ENCODE measurements at places on chromosomes 1 and 21.

DNA sequence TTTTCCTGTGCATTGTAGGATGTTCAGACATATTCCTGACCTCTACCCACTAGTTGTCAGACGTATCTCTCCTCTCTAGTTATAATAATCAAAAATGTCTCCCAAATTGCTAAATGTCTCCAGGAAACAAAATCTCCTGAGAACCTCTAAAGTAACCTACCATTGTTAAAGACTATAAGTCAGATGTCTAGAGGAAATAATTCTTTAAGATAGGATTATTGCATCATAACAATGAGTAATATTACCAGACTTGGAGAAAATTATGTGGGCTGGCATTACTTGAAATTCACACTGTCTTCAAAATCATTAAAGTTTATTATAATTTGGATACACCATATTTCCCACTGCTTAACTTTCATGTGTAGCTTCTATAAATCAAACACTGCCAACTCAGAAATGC, 643.0 kb upstream of the ADGRL2 start:
- DNase-seq, result no peak

DNA sequence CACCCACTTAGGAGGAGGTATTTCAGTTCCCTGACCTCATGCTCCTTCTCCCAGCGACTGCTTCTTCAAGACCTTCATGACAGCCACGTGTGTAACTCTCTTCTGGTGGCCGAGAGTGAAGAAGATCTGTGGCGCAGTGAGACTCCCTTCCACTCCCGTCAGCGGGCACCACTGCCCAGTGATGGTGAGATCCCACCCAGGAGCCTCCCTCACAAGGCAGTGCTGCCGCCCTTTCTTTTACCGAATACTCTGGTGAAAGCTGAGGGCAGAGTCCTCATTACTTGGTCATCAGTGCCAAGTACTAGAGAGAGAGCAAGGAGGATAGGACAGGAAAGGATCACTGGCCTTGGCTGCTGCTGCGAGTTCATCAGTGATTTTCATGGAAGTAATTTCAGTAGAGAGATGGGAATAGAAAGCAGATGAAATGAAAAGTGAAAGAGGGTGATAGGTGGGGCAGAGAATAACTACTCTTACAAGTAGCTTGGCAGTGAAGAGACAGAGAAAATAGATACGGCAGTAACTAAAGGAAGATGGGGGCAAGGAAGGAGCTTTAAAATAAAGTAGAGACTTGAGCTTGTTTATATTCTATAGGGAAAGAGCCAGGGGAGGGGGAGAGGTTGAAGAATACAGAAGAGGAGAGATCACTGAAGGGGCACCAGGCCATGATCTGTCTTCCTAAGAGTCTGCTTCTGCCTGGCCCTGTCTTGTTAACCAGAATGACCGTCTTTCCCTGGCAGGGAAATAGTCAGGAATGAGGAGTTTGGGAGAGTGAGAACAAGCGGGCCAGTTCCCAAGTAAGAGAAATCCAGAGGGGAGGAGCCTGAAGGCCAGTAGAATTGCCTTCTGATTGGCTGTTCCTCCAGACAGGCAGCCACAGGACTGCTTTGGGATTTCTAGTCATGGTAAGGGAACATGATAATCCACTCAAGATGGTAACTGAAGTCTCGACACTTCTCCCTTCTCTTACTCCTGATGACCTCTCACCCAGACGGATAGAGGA, 18.3 kb downstream of the HYI start:
- DNase-seq, result no peak

GRCh38 chr1:24413350-24414163, at the start of gene STPG1:
TSS of gene STPG1 (minus strand) at chr1:24413782. CDS start at chr1:24401388, 12,394 bp downstream.
- DNase-seq, result peak; percentile 86

- no peak for DNase-seq
Measured at GRCh38 chr21:35504277-35504676, 455.2 kb upstream of the RUNX1 start.

DNA sequence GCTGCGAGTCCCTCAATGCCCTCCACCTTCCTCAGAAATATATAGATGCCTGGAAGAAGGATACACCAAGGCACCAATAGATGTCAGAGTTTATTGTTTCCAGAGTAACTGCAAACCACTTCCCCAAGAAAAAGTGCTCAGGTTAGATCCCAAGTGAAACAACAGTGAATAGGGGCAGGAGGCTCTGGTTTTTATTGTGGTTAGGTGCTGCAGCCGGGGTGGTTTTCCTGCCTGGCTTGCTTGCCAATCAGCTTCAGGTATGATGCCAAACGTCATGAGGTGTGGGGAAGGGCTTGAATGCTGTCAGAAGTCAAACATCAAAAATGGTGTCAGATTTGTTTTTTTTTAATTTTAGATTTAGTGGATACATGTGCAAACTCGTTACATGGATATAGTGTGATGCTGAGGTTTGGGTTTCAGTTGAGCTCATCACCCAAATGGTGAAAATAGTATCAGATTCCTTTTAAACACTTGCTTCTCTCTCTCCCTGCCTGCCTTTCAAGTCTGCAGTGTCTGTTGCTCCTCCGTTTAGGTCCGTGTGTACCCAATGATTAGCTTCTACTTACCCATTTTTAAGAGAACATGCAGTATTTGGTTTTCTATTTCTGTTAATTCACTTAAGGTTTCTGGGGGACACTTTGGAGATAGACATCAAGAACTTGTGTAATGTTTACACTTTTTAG, 1317.0 kb downstream of the MRPL39 start:
- DNase-seq, result no peak

- no peak for DNase-seq
Measured at GRCh38 chr1:214124915-214125314, 137.1 kb downstream of the PROX1 start.

DNA sequence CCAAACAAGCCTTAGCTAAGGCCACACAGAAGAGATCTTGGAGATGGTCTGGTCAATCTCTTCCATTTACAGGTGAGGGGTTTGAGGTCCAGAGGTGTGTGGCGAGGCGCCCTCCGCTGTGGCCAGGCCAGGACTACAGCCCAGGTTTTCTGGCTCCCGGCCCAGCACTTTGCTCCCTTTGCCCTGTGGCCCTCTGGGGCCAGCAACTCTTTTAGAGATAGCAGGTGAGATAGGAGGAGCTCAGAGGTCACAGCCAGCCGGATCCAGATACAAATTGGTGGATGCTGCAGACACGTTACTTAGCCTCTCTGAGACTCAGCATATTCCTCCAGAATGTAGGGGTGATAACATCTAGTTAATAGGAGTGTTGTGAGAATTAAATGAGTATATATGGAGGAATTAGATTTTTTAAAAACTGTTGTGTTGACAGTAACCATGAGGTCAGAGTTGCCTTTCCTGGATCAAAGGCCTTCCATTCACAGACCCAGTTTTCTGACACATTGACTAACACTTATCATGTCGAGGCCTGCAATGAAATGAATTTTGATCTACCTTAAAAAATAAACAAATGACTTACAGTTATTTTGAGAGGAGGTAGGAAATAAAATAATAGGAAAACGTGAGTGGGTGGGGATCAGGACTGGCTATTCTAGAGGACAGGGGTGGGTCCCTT, 16.6 kb downstream of the TEX35 start:
- no peak for DNase-seq

DNA sequence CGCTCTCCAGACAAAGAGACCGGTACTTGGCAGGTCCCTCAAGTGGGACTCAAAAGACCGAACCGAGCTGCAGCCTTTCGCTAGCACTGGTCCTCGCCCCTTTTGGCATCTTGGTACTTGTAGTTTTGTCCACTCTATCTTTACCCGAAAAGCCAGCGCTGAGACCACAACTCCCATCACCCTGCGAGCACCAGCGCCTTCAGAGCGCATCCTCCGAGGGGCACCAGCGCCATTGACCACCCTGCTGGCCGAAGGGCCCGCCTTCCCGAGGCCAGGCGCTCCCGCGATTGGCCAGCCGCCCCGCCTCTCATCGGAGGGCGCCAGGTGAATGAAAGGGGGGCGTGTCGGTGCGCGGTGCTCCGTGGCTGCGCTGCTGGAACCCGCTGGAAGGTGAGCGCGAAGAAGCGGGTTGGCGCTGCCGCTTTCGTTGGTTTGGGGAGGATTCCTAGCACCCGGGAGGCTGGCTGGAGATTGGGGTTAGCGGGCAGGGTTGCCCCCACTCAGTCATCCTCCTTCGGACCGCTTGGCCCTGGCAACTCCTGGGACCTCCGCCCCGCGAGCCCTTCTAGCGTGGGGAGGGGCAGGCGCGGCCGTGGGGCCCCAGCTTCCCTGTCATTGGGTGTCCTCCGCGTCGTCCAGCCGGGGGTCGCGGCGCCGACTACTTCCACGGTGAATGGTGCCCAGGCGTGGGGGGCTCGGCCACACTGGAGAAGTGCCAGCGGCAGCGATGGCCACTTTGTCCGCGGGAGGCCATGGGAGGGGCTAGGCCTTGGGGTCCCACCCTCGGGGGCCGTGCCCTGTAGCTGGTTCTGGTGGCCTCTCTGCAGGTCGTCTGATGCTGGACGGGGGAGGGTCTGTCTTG, at the start of gene ZBTB8B:
TSS of gene ZBTB8B (plus strand) at position 357 of the 862 bp plus-strand sequence. CDS start 5,553 bp downstream, outside the sequence.
- DNase-seq, result peak; percentile 63

DNA sequence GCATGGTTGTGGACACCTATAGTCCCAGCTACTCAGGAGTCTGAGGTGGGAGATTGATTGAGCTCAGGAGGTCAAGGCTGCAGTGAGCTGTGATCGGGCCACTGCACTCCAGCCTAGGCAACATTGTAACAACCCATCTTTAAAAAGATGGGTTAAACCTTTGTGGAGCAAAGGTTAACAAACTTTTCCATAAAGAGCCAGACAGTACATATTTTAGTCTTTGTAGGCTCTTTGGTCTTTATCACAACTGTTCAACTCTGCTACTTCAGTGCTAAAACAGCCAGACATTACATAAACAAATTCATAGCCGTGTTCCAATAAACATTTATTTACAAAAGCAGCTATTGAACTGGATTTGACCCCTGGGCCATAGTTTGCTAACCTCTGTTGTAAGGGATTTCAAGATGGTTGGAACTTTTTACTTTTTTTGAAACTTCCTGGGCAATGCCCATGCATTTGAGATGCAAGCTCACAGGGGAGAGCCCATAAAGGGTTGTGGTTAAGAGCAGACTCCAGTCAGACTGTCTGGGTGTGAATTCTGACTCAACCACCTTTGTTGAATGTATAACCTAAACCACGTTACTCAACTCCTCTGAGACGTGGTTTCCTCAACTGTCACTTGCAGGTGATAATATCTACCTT, 10.8 kb downstream of the INAVA start:
- no peak for DNase-seq

GRCh38 chr1:99650030-99650429, 4.1 kb downstream of the PALMD start:
- DNase-seq, result peak; percentile 80

GRCh38 chr1:19258353-19258752, 6.7 kb downstream of the MRTO4 start:
- no peak for DNase-seq

DNA sequence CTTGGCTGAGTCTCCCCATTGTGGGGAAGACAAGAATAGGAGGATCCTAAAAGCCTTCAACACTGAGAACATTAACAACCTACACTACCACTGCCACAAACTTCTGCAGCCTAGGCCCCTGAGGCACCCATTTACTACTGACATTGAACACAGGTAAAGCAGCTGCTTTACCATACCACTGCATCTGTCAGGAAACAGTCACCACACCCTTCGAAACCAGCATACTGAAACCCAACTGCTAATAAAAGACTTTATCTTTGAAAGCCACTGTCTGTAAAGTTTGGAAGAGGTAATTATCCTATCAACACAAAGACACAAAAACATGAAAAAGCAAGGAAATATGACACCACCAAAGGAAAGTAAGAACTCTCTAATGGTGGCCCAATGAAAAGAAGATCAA, 7.4 kb downstream of the IFNAR1 start:
- DNase-seq, result no peak

- no peak for DNase-seq
Measured at GRCh38 chr1:150146849-150147542, 2.7 kb upstream of the PLEKHO1 start.

DNA sequence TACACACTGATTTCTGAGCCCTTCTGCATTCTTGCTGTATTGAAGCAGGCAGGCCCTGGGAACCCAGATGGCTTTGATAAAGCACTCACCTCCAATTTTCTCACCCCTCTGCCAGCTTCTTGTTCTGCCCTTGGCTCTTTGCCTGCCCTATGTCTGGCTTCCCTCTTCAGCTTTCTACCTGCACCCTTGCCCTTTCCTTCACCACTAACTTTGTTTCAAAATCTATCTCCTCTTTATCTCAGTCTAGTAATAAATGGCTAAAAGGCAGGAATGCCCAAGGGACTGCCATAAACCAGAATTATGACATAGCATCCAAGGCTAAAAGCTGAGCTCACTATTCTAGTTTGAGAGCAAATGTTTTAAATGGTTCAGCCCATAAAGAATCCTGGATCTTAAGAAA, 178.7 kb downstream of the TNR start:
- DNase-seq, result no peak

GRCh38 chr1:22077728-22078127, 25.2 kb downstream of the CDC42 start:
- peak; percentile 52 for DNase-seq

- no peak for DNase-seq
Measured at GRCh38 chr1:158185770-158186169, 5.1 kb downstream of the CD1D start.

- DNase-seq, result peak; percentile 41
Measured at GRCh38 chr1:21175670-21176581, 771 bp downstream of the EIF4G3 start.

DNA sequence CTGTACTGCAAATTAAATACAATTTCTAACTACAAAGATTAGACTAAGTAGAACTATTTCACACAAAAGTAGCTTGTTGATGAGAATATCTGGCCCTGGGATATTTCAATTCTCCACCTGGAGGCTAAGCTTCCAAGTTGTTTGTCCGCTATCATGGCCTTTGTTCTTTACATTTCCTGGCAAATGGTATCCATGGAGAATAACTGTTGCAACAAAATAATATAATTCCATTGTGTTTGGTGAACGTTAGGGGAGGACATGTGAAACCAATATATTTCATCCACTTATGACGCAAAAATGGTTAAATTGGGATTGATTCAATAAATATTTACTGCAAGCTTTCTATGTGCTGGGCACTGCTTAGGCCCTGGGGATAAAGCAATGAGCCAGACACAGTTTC, 565.4 kb downstream of the PTPRC start:
- DNase-seq, result peak; percentile 70

GRCh38 chr1:62720946-62721554, 32.9 kb upstream of the DOCK7 start:
- DNase-seq, result peak; percentile 87

- peak; percentile 49 for DNase-seq
Measured at GRCh38 chr1:41664861-41665640, 180.6 kb upstream of the EDN2 start.

GRCh38 chr1:42765269-42765668, 1.6 kb downstream of the P3H1 start:
- DNase-seq, result peak; percentile 15

GRCh38 chr1:174156437-174156836, 2.9 kb upstream of the RABGAP1L start:
- DNase-seq, result no peak

DNA sequence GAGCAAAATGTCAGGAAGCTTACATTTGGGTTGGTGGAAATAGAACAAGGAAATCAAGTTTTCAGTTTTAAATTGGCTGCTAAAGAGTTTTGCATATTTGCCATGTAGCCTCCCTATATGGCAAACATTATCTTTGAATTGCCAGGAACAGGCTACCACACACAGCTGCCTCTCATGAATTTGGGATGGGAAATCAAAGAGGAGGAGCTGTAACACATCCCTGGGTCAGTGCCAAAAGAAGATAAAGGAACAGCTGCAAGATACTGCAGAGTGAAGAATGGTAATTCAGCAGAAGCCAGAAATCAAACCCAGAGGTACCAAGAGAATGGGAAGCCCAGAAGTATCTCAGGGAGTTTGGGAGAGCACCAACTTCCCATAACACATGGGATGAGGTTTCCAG, 18.6 kb upstream of the RASAL2 start:
- no peak for DNase-seq

GRCh38 chr1:25676488-25676887, 59.9 kb downstream of the MAN1C1 start:
- DNase-seq, result peak; percentile 68

- DNase-seq, result peak; percentile 40
Measured at GRCh38 chr1:85275701-85276214, 674 bp downstream of the BCL10 start.
